Smooth muscle cell of trachea (primary cell): ENCODE measurements at places on chromosomes 16 and 17. TPM values are rescaled to one million over a fixed set of nuclear protein-coding genes. Genes with fewer than 3 reads are reported as not detected.

The THUMPD1 gene
- total RNA-seq: 77.8 and 105 TPM in 2 replicates

The LHX1 gene
- not detected in 2 replicates for total RNA-seq

The NCBP3 gene
- 16.7 and 32.3 TPM in 2 replicates for total RNA-seq

The IRX5 gene
- total RNA-seq: not detected in 2 replicates

The SPAG5 gene
- 5.6 and 46.1 TPM in 2 replicates for total RNA-seq

The PLA2G10 gene
- not detected in 2 replicates for total RNA-seq
